ENCODE measurements at places on chromosomes 16 and 17. TPM values are rescaled to one million over a fixed set of nuclear protein-coding genes. Genes with fewer than 3 reads are reported as not detected.

Gene CPHXL2
- polyA plus RNA-seq: not detected

- no peak for DNase-seq
Measured at GRCh38 chr16:27318392-27319256, 4.8 kb downstream of the IL4R start.

- DNase-seq: no peak
Measured at GRCh38 chr16:61233713-61234112, 802.5 kb downstream of the CDH8 start.

GRCh38 chr17:67293251-67294203 lies 48.5 kb upstream of the HELZ start:
- no peak for DNase-seq

DNA sequence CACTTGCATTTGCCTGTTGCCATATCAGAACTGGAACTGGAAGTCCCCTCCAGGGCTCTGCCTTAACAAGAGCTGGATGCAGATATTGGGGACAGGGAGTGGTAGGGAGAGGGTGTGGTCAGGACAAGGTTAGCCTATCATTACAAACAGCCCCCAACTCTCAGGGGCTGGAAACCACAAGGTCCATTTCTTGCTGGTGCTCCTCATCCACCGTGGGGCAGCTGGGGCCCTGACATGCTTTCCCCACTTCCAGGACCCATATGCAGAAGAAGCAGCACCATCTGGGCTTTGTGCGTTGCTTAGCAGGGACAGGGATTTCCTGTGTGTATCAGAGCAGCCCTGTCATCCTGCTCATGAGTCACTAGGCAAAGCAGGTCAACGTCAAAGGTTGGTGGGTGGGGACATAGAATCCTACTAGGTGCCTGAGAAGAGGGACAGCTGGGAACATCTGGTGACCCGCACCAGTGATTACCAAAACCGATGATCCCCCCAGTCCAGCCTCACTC lies 26.9 kb downstream of the RGS9 start:
- DNase-seq: no peak

Gene FHOD1
- polyA plus RNA-seq: 5.4 TPM

DNA sequence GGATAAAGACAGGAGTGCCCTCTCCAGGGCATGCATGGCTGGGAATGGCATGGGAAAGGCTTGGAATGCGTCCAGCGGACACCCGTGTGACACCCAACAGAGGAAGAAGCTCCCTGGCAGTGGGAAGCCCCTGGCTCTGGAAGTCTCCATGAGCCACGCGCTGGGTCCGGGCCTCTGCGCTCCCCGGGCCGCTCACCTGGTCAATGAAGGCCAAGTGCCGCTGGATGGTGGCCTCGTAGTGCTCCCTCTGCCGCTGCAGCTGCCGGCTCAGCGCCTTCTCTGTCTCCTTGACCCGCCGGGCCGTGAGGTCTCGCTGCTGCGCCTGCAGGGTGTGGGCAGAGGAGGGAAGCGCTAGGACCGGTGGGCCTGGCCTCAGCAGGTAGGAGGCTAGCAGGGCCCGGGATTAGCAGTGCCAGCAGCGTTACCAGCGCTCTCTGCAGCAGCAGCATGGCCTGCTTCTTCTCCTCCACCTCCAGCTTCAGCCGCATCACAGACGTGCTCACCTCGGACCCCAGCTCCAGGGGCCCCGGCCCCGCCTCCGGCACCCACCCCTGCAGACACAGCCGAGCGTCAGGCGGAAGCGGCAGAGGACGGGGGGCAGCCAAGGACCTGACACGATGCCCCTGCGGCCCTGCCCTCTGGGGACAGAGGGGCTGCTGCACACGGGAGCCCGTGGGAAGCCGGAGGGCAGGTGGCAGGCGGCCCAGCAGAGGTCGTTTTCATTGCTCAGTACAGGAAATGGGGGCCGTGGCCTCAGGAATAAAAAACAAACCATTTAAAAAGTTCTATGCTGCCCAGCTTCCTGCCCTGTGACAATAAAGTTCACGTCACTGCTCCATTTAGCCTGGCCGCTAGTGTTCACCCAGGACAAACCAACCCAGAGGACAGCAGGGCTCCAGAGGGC lies 26.0 kb downstream of the CEP131 start:
- no peak for DNase-seq

DNA sequence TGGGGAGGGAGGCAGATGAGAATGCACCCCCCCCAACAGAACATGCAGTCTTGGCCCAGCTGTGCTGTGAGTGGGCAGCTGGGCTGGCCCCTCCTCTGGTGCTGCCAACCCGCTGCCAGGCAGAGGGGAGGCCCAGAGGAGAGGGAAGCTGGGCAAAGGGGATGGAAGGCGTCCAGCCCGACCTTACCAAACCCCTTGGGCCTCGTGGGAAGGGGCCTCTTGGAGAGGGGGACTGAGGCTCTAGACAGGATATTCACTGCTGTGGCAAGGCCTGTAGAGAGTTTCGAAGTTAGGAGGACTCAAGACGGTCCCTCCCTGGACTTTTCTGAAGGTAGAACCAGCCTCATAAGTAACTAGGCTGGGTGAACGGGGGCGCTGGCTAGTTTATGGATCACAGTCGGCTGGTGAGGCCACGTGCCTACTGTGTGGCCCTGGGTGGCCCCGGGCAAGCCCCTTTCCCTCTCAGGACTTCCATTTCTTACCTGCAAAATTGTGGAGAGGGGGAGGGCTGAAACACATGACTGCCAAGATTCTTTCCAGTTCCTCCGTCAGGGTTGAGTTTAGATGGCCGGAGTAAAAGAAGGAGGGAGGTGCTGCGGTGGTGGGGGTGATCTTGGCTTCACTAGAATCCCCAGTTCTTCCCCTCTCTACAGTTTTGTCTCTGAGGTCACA lies 857 bp upstream of the STAT5A start:
- no peak for DNase-seq

DNA sequence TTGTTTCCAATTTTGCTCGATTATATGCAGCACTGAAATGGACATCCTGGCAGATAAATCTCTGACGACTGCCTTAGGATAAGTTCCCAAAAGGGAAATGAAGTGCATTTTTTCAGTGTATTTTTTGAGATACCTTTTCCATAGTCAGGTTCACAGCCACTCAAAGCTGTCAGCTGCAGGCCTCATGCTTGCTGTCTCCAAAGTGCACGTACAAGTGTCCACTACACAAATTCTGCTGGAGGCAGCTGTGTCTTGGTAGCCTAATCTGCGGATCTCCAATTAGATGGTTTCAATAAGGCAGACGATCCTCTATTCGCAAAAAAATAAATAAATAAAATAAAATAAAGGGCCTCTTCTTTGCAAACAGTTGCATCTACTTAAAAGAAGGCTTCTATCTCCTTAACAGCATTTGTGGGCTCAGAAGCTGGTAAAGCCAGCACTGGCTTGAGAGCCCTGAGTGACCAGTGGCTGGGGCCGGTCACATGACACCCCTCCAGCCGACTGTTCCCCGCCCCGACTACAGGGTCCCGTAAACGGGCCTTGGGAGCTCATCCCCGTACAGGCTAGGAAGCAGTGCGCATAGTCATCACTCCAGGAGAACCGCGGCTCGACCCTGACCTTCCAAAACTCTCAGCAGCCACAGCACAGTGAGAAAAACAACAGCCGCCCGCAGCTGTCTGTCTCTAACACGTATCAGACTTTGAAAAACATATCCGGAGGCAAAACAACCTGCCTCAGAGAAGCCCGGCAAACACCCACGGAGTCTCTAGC lies 18.8 kb downstream of the RPH3AL start:
- no peak for DNase-seq

Gene FZD2
- 6.1 TPM for polyA plus RNA-seq

- DNase-seq: no peak
Measured at GRCh38 chr17:78290721-78291120, 59.3 kb downstream of the TMEM235 start.

Gene KRTAP4-5
- not detected for polyA plus RNA-seq

Gene GRB7
- 27.3 TPM for polyA plus RNA-seq

Gene SULT1A1
- polyA plus RNA-seq: 16.2 TPM

Gene CYBA
- polyA plus RNA-seq: 83.9 TPM

GRCh38 chr16:12547608-12547922 lies 256.1 kb downstream of the CPPED1 start:
- no peak for DNase-seq

Gene TAC4
- not detected for polyA plus RNA-seq

Gene KCNJ18
- polyA plus RNA-seq: not detected

DNA sequence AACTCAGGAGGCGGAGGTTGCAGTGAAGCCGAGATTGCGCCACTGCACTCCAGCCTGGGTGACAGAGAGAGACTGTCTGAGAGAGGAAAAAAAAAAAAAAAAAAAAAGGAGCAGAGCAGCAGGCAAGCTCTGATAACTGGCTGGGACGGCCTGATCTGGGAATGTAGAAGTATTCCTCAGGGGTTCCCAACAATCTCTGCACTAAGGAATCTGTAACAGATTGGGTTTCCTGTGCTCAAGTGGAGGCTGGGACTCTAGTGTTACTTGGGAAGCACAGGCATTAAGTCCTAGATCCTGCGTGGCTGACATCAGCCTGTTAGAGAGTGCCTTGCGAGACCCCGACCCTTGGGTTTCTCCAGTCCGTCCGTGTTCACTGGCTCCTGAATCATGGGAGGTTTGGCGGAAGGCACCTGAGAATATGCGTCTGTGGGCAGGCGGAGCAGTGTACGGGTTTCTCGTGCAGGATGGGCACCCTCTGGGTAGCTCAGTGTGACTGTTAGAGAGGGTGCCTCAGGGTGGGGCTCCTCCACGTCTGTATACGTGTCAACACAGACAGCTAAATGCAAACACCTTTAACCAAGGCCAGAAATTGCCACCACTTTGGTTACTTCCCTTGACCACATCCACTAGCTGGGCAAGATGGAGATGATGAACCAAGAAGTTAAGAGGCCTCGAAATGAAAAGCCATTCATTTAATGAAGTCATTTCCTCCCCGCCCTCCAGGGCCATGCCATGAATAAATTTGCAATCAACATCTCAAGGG lies 174.9 kb upstream of the RPL38 start:
- DNase-seq: no peak

Gene SLFN13
- 37.5 TPM for polyA plus RNA-seq

DNA sequence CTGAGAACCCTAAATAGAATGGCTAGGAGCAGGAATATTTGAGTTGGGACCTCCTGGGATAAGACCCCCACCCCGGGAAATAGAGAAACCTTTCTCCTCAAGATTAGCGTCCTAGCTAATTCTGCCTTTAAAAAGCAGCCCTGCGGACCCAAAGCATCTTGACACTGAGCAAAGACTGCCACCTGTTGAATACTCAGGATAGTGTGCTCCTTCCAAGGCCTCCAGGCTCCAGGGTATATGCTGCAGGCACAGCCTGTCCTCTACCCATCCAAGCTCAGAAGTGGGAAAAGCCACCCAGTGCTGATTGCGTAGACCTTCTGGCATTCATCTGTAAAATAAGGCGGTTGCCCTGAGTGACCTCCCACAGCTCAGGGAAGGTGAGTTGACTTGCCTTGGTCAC lies 456.2 kb upstream of the DYNLRB2 start:
- DNase-seq: peak; percentile 59

GRCh38 chr16:3036726-3037315 lies at the start of gene BICDL2:
Gene BICDL2, minus strand, starts transcription at chr16:3036944. Its CDS starts 1,448 bp downstream, at chr16:3035496.
- DNase-seq: no peak

Gene GPR142
- 0.51 TPM for polyA plus RNA-seq

Gene GRAP
- polyA plus RNA-seq: 2.7 TPM

GRCh38 chr17:28470266-28470913 lies 3.1 kb upstream of the SLC13A2 start:
- DNase-seq: no peak

DNA sequence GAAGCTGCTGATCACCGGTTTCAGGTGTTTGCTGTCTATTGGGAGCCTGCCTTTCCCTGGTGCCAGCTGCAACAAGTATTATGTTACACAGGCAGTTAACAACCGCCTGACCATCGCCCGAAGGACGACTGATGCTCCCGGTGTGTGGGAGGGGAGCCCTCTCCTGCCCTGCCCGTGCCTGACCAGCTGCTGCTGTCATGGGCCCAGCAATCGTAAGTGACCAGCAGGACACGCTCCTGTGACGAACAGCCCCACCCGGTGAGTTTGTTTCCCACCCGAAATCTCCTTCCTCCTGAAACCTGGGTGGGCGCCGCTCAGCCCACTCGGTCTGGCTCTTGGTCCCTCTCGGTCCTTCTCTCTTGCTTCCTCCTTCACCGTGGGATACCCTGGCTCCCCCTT lies 17.9 kb upstream of the UBE2I start:
- no peak for DNase-seq

Gene KRT9
- polyA plus RNA-seq: not detected

Gene CTDNEP1
- 310 TPM for polyA plus RNA-seq

GRCh38 chr17:40992666-40993065 lies 1.3 kb downstream of the KRTAP3-3 start:
- DNase-seq: no peak

DNA sequence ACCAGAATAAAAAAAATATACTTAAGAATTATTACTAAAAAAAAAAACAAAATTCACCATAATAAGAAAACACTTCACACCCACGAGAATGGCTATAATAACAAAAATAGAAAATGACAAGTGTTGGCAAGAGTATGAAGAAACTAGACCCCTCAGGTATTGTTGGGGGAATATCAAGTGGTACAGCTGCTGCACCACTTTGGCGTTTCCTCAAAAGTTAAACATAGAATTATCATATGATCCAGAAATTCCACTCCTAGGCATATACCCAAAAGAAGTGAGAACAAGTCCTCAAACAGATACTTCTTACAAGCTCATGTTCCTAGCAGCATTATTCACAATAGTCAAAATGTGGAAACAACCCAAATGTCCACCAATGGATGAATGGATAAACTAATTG lies 26.3 kb downstream of the AMFR start:
- DNase-seq: no peak

DNA sequence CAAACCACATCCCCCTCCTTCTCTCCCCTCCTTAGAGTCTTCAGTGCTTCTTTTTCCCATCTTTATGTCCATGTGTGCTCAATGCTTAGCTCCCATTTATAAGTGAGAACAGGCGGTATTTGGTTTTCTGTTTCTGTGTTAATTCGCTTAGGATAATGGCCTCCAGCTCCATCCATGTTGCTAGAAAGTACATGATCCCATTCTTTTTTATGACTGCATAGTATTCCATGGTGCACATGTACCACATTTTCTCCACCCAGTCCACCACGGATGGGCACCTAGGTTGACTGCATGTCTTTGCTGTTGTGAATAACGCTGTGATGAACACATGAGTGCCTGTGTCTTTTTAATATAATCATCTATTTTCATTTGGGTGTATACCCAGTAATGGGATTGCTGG lies 44.3 kb downstream of the SLC39A11 start:
- no peak for DNase-seq

Data from brain (organoid and tissue), 16 donors.